Urothelium cell line (cell line): ENCODE measurements at places on chromosomes 1 and 21.
A peak's percentile ranks its signal among the peaks of the same experiment; 100 is the strongest.

DNA sequence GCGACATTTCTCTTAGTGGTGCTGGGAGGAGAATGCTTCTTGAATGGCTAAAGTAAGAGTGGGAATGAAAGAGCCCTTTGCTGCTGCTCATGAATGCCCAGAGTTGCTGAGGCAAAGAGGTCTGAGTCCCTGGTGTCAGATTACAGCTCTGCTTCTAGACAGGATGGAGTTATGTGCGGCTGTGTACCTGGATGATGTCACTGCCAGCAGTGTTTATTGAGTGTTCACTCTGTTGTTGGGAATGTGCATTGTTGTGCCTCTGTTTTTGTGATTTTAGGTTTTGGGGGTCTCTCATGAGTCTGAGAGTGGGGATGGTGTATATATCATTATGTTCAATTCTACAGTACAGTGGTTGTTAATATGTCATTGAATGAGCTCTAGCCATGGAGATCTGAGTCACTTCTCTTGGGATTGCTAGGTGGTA, 2.7 kb downstream of the CDC14A start:
- peak; percentile 71 for DNase-seq

DNA sequence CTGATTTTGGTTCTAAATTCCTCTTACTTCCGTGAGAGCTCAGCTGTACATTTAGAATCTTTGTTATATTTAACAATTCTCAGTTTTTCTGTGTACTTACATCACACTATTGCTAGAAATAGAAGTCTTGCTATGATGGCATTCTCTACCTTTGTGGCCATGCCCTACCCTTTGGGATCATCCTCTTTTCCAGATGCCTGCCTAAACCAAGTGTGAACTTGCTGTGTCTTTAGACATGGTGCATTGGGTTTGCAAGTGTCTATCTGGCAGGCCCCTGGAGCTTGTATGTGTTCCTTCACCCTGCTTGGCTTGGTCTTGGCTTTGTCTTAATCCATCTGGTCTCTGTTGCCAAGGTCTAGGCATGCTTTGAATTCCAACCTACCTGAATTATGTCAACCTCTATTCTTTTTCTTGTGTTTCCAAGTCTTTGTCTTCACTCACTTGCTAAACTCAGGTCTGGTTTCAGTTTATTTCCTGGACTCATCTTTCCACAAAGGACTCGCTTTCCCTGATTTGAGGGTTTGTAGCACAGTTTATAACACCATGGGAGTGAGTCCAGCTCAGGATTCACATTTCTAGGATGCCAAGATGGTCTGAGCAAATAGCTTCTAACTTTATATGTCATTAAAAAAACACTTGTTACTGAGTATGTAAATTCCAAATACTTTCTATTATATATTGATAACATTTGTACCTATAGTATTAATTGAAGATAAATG, 20.6 kb upstream of the APOBEC4 start:
- DNase-seq = no peak

GRCh38 chr1:229434641-229435051, 752 bp upstream of the ACTA1 start:
- no peak for DNase-seq

DNA sequence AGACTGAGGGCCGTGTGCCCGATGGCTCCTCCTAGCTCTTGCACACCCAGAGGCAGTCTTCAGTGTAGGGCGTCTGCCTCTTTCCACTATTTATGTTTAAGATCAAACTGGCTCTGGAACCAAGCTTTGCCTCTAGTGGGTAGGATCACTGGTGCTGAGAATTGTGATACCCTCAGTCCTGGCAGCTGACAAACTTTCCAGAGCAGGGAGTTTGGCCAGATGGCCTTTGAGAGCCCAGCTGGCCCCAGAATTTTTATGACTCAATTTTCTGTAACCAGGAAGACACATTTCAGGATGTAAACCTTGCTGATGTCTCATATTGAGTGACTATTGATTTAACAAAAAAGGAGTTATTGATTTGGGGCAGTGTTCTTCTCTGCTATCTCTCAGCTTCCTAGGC, 6.7 kb downstream of the COQ8A start:
- DNase-seq = no peak

DNA sequence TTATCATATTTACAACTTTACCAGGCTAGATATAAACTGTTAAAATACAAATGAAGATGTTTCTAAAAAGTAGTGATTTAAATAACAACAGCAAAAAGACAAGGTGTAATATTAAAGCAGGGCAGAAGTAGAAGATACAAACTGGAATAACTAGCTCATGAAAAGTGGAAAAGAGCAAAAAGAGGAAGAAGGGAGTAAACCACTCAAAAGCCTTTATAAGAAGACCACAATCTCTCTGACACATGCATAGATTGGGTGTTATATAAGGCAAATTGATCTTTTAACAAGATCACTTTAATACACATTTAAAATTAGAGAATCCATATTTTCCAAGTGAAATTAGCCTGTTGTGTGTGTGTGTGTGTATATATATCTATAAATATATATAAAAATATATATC, 5.0 kb downstream of the DENND1B start:
- no peak for DNase-seq

- DNase-seq = no peak
These were observed 61.5 kb downstream of the SLC37A1 start for GRCh38 chr21:42575111-42575510.

GRCh38 chr1:70685300-70686286, 274.5 kb downstream of the CTH start:
- DNase-seq = peak; percentile 62

DNA sequence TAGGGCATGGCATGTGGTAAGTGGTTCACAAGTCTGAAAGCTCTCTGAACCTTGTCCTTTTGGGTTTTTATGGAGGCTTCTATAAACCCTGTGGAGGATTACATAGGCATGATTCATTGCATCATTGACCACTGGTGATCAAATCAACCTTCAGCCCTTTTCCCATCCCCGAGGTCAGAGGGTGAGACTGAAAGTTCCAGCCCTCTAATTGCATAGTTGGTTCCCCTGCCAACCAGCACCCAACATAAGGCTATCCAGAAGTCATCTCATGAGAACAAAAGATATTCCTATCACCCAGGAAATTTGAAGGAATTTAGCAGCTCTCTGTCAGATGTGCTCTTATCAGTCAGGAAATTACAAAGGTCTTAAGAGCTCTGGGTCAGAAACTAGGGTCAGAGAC, 89.5 kb upstream of the ARTN start:
- DNase-seq = no peak

DNA sequence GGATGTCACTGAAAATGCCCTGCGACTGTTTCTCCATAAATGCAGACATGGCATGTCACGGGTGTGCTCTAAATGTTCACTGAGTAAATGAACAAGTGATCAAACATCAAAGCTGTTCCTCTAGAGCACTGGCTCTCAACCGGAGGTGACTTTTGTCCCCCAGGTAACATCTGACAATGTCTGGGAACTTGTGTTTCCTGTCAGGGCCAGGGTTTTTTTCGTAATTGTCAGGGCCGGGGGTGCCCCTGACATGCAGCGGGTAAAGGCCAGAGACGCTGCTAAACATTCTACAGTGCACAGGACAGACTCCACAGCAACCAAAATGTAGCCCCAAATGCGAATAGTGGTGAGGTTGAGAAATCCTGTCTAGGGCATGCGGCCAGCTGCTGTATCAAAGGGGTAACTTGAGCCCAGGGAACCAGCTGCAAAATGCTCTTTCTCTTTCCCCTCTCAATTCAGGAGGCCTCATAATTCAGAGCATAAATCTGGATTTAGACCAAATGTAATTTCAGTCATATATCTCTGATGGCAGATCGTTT, 2.0 kb downstream of the ALDH4A1 start:
- no peak for DNase-seq
